ENCODE measurements at places on chromosomes 1 and 21. TPM values are rescaled to one million over a fixed set of nuclear protein-coding genes. Genes with fewer than 3 reads are reported as not detected.

- no peak for DNase-seq
These were observed 175.1 kb downstream of the ADSS2 start for GRCh38 chr1:244276646-244277045.

The HES2 gene
- not detected for total RNA-seq

DNA sequence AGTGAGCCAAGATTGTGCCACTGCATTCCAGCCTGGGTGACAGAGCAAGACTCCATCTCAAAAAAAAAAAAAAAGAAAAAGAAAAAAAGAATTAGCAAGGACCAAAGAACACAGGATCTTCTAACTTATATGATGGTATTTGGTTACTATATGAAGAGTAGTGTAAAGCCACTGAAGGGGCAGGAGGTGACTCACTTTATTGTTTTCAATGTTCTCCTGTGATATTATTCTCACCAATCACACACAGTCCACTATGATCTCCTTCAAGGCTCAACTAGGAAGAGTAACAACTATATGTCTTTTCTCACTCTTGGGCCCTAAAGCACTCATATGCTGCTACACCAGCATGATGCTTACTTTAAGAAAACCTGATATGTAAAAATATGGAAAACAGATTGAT lies 26.7 kb downstream of the RC3H1 start:
- peak; percentile 41 for DNase-seq

The MX2 gene
- 12.4 TPM for total RNA-seq

All from osteoblast (primary cell).